Stimulated activated CD4-positive, alpha-beta T cell treated with anti-CD3 and anti-CD28 coated beads, Interleukin-4, amount 100 ng/mL, for 4 hours (primary cell): ENCODE measurements at places on chromosomes 5 and 9.

- no peak for DNase-seq
Observed at GRCh38 chr5:101306391-101307137, 403.5 kb upstream of the ST8SIA4 start.

DNA sequence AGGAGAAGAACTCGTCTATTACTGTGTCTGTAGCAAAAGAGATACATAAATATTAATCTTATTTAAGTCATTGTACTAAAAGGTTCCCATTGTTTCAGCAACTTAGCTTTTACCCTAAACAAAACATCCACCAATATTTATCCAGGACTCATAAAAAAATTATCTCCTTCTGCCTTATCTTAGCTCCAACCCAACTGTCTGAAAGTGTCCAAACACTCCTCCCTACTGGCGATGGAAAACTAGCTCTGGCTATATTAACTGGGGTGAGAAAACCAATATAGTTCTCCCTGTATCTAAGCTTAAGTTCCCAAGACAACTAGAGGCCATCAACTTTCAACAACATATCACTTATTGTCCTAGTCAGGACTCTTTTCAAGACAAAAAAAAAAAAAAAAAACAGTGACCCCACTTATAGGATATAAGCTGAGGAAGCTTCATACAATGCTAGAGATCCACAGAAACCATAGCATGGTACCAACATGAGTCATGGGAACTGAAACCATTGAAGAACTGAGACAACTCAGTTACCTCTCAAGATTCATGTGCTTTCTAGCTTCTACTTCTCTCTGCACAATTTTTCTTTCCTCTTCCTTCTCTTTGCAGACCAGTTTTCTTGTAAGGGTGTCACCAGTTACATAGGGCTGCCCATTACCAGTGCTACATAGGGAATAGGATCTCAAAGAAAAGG lies 150.7 kb upstream of the RASA1 start:
- DNase-seq: no peak

- no peak for DNase-seq
Observed at GRCh38 chr5:79200573-79201183, 35.3 kb upstream of the JMY start.

DNA sequence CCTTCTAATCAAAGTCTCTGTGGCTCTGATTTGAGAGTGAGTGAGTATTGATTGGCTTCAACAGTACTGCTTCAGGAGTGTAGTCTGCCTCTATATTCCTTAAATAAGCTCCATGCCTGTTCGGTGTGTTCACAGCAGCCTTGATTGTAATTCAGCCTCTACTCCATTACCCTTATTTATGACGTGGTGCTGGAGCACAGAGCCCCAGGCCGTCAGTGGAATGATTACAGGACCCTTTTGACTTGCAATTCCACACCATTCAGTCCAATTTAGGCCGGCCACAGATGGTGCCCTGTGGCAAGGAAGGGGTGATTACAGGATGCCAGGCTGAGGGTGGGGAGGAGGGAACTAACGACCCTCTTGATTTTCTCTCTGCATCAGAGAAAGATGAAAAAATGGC lies 110.3 kb downstream of the ASTN2 start:
- no peak for DNase-seq

DNA sequence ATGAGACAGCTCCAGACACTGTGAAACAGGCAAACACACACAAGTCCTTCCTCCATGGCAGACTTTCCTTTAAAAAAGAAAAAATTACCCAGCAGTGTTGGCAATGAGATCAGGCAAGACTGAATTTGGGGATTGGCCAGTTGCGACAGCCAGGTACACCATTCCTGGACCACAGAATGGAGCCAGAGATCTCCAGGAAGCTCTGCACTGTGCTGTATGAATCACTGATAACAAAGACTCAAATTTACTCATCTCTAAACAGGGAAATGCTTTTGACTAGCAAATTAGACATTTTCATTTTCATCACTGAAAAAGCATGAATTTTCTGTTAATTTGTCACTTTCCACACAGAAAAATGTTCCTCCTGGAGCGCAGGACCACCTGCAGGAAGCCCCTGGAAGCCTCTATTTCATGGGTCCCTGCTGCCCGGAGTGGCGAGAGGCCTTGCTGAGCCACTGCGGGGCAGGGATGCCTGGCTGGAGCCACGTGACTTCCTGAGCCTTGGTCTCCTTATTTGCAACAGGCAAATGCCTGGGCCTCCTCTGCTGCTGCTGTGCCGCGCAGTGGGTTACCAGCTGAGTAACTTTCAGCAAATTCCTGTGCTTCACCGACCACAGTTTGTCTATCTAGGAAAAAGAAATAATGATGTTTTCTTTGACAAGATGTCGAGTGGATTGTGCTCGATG lies 185.9 kb upstream of the ZNF618 start:
- DNase-seq: no peak

DNA sequence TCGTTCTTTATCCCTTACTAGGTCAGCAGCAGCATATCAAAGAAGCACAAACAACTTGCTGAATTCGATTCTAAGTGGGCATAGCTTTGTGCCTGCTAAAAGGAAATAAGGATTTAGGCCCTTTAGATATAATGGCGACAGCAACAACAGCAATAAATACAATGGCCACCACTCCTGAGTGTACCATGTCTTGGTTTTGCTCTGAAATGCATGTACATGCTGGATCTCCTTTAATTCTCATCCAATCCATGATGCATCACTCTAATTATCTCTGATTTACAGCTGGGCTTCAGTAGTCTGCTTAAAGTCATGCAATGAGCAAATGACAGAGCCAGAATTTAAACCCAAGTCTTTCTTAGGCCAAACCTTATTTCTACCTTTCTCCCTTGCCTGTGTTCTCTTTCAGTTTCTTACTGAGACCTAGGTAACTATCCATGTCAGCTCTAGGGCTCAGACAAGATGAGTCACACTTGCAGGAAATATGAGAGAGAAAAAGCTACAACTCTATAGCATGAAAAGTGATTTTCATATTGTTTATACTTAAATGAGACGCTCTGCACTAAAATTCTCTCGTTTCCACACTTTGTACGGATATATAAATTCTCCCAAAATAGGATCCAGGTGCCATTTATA lies 111.8 kb downstream of the HMHB1 start:
- no peak for DNase-seq

DNA sequence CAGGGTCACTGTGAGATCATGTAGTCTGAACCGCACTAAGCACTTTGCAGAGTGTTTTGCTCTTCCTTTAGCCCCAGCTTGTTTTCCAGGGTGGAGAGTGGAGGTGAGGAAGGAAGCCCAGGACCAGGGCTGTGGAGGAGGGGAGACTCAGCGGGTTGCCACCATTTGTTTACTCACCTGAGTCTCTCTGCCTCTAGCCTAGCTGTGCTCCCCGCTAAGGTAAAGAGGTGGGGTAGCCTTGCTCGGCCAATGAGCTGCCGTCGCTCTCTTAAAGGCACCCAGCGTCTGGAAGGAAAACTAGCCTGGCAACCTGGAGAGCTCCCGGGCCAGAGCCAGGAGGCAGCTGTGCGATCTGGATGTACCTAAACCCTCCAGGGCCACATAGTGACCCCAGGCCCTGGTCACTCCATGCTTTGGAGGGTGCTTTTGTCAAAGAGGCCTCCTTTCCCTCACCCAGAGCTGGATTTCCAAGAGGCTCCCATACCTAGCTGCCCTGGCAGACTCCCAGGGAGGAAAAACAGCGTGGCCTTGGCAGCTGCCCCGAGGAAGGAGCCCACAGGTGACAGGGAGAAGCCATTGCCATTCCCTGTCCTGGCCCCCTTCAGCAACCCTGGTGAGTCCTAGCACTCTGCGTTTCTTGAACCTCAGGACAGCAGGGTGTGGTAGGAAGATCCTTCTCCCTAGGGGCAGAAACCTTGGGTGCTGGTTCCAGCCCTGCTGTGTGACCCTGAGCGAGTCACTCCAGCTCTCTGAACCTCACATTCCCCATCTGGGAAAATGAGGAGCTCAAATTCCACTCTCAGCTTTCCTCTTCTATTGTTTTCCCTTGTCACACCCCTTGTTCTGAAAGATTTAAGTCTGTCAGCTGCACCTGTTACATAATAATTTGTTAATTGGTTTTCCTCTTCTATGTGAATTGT lies 42.4 kb upstream of the LARP1 start:
- no peak for DNase-seq

DNA sequence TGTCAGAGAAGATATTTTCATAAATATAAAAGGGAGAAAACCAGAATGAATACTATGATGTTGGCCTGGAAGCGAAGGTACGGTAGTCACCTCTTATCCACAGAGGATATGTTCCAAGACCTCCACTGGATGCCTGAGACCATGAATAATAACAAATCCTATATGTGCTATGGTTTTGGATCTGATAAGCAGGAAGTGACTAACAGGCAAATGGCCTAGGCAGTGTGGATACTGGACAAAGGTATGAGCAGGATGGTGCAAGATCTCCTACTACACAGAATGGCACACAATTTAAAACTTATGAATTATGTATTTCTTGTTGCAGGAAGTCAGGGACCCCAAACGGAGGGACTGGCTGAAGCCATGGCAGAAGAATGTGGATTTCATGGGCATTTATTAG lies 48.2 kb downstream of the ADAMTS12 start:
- no peak for DNase-seq

- DNase-seq: no peak
Observed at GRCh38 chr5:148808864-148809642, 17.4 kb upstream of the ADRB2 start.

GRCh38 chr5:146588331-146589027 lies 72.5 kb upstream of the GPR151 start:
- DNase-seq: no peak

DNA sequence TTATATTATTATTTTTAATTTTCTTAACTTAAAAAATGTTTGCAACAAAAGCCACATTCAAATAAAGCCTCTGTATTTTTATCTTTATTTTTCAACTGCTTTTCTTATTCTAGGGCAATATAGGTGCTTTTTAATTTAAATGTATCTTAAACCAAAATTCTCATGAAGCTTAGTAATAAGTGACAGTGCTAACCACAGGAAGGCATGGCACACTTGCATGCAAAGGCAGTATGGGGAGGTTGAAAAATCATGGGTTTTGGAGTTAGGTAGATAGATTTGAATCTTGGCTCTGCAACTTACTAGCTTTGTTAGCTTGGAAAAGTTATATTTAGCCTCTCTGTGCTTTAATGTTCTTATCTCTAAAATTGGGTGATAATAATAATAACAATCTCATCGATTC lies 458.0 kb downstream of the DMAC1 start:
- no peak for DNase-seq

- DNase-seq: no peak
Observed at GRCh38 chr9:4743131-4743875, 2.3 kb upstream of the AK3 start.

GRCh38 chr9:133844398-133844784 lies 106.2 kb upstream of the SARDH start:
- no peak for DNase-seq

GRCh38 chr5:133106761-133107572 lies 55.2 kb downstream of the HSPA4 start:
- DNase-seq: no peak

GRCh38 chr5:159089675-159090074 lies 10.0 kb downstream of the EBF1 start:
- DNase-seq: no peak

DNA sequence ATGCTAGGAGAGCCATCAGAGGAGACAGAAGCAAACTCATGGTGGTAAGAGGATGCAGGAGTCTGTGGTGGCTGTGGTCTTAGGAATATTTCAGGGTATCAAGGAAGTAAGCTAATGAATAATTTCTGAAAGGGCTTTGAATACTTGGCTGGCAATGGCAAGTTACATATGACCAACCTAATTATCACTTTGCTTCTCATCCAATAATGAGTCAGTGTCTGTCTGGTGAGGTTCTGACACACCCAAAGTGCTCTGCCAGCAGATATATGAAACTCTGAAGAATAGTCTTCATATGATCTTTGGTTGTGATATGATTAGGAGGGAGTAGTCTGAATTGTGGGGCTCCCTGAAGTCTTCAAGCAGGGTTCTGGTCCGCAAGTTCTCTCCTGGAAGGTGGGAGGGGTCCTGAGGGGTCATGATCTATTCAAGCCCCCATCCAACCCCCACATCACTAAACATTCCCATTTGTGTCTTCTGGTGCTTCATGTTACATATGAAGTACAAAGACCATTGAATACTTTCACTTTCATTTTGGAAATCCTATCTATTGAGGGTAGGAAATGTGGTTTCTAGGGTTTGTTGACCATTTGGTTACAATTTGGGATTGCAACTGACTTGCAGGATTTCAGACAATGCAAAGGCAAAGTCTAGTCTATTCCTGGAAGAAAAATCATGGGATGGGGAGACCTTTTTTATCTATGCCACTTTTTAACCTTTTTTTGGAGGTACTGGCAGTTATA lies 199.9 kb upstream of the CDKN2B start:
- no peak for DNase-seq

GRCh38 chr5:7705261-7705660 lies 145.7 kb downstream of the CFAP90 start:
- no peak for DNase-seq

DNA sequence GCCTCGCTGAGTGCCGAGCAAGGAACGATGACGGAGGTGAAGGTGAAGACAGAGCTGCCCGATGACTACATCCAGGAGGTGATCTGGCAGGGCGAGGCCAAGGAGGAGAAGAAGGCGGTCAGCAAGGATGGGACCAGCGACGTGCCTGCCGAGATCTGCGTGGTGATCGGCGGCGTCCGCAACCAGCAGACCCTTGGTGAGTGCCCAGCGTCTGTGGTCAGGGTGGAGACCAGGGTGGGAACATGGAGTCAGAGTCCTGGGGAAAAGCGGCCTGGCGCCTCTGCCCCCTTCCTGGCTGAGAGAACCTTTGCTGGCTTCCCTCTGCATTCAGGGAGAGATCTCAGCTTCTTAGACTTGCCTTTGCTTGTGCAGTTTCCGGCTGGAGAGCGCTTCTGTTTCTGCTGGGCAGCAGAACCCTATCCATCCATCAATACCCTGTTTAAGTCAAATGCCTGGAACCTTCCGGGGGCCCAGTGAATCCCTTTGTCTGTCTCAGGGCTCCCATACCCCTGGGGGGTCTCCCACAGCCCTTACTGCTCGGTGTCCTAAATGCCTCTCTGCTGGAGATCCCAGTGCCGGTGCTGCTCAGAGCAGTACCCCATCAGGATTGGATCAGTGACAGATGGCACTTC lies 89.6 kb downstream of the AMBP start:
- no peak for DNase-seq

DNA sequence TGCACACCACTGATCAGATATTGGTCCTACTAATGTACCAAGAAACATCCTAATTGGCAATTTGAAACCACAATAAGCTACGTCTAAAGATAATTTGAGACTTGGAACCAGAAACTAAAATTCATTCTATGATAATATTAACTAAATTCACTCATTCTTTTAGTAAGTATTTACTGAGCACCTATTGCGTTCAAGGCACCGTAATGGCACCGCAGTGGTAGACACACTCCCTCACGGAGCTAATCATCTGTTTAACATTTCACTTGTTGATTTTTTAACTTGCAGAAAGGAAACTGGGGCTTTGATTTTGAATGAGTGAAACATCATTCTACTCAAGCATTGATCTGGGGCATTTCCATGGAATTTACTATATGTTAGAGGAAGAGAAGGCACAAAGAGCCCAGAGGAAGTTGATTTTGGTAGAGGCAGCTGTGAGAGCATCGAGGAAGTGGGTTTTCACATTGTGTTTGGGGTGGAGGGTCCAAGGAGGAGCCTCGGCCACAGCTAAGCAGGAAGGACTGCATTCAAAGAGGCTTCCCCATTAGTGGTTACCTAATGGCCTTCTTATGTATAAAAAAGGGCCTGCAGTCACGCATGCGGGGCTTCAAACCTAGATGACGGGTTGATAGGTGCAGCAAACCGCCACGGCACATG lies 7.1 kb downstream of the RAPGEF1 start:
- DNase-seq: peak; percentile 23
